ENCODE measurements at places on chromosomes 2 and 18.

DNA sequence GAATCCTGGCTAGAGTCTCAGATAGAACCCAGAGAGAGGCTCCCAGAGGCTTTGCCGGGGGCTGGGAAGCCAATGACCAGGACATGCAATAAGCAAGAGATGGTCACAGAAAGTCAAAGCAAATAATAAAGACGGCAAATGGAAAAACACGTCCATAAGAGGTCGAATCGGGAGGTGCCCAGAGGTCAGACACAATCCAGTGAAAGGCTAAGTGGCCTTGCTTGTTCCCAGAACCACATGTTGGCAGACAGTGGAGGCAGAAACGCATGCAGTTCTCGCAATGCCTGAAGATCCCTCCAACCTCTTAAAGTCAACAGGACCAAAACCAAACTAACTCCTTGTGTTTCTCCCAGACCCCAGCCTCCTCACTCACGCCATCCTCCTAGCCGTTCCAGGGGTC is 3.0 kb downstream of the CYB5A start:
- no peak for DNase-seq

GRCh38 chr2:11676640-11677039 is 6.6 kb upstream of the NTSR2 start:
- no peak for DNase-seq

- no peak for DNase-seq
Observed at GRCh38 chr2:170180031-170180566, 2.2 kb downstream of the MYO3B start.

GRCh38 chr2:11097038-11097720 is 58.1 kb upstream of the SLC66A3 start:
- no peak for DNase-seq

GRCh38 chr2:169822785-169823392 is 1.8 kb downstream of the METTL5 start:
- no peak for DNase-seq

DNA sequence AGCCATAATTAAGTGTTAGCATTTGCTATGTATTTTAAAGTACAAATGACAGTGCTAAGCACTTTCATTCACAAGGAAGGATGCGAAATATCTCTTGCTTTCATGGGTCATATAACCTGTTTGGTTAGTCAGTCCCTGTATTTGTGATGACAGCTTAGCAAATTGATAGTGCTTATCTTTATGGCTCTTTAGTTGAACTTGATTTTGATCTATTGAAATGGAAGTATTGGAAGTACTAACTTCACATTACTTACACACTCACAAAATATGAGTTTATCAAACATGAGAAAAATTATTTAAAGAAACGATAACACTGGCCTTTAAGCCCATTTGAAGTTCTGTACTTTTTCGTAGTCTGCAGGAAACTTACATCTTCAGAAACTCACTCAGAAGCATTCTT is 97.4 kb upstream of the NEUROD1 start:
- DNase-seq, result no peak

- DNase-seq, result no peak
Observed at GRCh38 chr18:3401669-3402620, 48.0 kb upstream of the TGIF1 start.

DNA sequence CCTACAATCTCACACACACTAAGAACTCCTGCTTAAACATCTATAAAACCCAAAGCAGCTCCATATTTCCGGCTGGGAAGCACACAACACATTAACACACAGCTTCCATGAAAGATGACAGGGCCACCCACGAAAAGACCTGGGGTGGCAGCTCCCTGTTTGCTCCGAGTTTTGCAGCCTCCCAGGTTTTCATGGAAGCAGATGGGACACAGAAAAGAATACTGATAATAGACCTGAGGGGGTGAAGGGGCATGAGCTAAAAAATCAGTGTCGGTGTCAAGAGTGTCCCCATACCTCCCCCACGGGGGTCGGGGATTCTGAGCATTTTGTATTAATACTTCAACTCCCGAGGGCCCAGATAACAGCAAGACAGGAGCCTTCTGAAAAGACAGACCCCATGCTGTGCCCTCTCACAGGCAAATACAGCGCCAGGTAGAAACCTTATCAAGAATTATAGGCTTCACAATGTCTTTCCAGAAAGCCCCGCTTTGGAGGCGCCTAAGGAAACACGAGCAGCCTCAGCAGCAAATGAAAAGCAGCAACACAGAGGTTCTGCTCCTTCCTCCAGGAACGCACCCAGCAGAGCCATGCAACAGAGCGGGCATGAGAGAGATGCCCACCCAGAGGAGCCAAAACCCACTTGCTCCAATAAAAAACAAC is 50.5 kb downstream of the ZNF516 start:
- DNase-seq, result no peak

DNA sequence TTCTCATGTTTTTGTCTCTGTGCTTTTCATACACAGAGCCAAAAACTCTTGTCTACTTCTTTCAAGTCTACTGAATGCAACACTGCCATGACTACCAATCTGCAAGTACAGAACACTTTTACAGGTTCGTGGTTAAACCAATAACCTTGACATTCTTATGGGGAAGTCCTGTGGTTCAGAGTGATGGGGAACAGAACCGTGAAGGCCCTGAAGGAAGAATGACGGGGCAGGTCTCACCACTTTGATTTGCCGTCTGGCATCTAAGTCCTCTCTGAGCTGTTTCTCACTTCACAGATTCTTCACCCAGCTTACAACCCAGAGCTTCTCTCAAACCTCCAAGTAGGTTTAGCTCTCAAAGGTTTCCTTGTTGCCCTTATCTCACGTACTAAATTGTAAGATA is 117.5 kb upstream of the SNTG2 start:
- DNase-seq, result no peak

- no peak for DNase-seq
Observed at GRCh38 chr2:182890305-182890704, 23.9 kb upstream of the FRZB start.

DNA sequence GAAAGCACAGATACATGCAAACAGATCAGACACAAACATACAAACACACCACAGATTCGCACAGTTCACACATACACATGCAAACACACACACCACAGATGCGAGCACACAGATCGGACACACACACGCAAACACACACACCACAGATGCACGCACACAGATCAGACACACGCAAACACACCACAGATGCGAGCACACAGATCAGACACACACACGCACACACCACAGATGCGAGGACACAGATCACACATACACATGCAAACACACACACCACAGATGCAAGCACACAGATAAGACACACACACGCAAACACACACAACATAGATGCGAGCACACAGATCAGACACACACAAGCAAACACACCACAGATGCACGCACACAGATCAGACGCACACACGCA is 149.0 kb downstream of the PXDN start:
- no peak for DNase-seq

DNA sequence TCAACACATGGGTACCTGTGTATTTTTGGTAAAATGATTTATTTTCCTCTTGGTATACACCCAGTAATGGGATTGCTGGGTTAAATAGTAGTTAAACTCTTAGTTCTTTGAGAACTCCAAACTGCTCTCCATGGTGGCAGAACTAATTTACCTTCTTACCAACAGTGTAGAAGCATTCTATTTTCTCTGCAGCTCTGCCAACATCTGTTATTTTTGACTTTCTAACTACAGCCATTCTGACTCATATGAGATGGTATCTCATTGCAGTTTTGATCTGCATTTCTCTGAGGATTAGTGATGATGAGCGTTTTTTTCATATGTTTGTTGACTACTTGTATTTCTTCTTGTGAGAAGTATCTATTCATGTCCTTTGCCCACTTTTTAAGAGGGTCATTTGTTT is 180.6 kb downstream of the FSIP2 start:
- DNase-seq, result no peak

DNA sequence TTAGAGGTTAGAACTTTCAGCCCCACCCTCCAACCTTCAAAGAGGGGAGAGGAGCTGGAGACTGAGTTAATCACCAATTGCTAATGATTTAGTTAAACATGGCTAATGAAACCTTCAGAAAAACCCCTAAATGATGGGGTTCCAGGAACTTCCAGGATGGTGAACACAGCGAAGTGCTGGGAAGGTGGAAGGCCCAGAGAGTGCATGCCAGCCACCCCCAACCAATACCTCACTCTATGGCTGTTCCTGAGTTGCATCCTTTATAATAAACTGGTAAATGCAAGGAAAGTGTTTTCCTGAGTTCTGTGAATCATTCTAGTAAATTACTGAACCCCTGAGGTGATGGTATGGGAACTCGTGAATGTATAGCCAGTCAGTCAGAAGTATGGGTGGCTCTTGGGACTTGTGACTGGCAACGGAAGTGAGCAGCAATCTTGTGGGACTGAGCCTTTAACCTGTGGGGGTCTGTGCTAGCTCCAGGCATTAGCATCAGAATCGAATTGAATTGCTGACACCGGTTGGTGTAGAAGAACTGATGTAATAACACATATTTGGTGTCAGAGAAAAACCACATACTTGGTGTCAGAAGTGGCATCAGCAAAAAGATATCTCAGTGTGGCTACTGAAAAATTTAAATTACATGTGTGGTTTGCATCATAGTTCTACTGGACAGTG is 37.4 kb downstream of the NPHP1 start:
- DNase-seq, result no peak

- DNase-seq, result no peak
Observed at GRCh38 chr2:72116081-72116533, 31.6 kb downstream of the CYP26B1 start.

DNA sequence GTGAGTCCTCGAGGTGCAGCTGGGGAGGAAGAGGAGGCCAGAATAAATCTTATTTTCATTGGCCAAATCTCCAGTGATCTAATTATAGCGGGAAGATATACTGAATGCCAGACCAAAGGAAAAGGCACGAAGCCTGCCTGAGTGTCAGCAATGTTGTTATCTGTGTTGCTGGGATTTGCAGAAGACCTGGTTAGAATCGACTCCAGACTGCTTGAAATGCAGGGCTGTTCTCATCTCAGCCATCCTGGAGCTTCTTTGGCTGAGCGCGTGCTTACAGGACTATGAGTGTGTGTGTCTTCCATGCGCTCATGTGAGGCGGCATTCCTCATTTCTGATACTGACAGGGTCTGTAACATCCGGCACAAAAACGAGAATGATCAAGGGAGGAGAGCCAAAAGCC is 81.2 kb downstream of the TSN start:
- DNase-seq, result no peak

GRCh38 chr18:62829936-62830335 is 114.6 kb downstream of the PHLPP1 start:
- no peak for DNase-seq
